ENCODE measurements at places on chromosomes 1 and 21.

GRCh38 chr1:199073166-199073565, 434.3 kb downstream of the PTPRC start:
- no peak overlapping the region for H3K27ac ChIP-seq
- DNase-seq = no peak
- no peaks in the 10 kb centered on the region for H3K4me1 ChIP-seq
- no peak overlapping the region for H3K4me3 ChIP-seq
- H3K27me3 ChIP-seq = no peaks in the 10 kb centered on the region

- no peak overlapping the region for H3K27ac ChIP-seq
- DNase-seq = no peak
- no peaks in the 10 kb centered on the region for H3K27me3 ChIP-seq
- no peak overlapping the region for H3K4me3 ChIP-seq
These were observed 44.2 kb downstream of the RPAP2 start for GRCh38 chr1:92343061-92343460.

DNA sequence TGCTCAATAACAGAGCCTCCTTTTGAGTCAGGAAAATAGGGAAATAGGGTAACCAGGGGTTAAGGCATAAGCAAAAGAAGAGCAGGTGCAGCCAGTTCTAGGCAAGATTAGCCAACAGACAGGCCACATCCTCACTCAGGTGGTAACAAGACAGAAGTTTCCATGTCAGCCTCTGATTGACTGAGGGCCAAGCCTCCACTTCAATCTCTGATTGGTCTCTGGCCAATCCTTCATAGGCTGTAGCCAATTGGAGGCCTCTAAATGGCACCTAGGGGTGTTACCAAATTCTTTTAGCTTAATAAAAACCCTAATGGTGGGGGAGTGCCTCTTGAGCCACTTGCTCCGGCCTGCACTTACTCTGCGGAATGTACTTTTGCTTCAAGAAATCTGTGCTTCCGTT, 37.2 kb downstream of the LACTBL1 start:
- H3K36me3 ChIP-seq = no peaks in the 10 kb centered on the region
- no peak for DNase-seq
- no peak overlapping the region for H3K27ac ChIP-seq
- H3K4me3 ChIP-seq = no peak overlapping the region
- H3K4me1 ChIP-seq = no peaks in the 10 kb centered on the region

DNA sequence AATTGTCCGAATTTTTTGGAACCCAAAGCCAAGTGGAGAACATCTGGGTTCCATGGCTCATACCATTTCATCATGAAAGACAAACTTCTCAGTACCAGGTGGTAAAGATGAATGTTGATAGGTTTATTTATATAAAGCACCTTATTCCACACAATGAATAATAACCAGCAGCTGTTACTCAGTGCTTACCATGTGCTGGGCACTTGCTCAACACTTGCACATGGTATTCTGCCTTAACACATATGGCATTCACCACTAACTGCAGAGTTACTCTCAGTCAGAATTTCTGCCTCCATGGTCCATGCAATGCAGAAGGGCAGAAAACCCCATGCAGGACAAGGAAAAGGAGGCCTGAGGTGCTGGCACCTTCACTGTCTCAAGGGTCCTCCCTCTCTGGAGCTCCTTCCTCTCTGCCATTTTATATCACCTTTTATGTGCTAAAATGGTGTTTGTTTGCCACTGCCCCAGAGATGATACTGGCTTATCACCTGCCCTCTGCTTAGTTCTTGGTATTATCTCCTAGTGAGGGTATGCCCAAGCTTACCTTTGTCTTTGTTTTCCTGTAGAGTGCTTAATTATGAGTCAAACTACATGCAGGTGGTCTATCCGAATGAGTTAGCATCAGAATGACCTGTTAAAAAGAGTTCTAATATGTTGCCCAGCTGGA, 76.7 kb upstream of the ZNF326 start:
- H3K27me3 ChIP-seq = no peaks in the 10 kb centered on the region
- H3K27ac ChIP-seq = no peak overlapping the region
- H3K4me1 ChIP-seq = no peaks in the 10 kb centered on the region

DNA sequence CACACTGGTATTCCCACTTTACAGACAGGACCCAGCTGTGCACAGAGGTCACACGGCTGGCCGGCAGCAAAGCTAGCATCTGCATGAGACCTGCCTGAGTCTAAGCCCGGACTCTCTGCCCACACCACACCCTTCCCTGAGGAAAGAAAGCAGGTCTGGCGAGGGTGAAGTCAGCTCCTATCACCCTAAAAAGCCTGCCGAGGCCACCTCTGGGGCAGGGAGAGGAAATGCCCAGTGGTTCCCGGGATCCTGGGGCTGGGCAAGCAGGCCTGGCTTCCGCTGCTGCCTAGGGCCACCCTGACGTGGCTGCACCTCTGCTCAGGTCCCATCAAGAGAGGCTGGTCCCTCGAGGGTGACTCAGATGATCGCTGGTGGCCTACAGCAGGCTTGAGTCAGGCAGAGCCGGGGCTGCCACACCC, 42.2 kb downstream of the RAP1GAP start:
- no peaks in the 10 kb centered on the region for H3K36me3 ChIP-seq
- peaks cover 7% of the 10 kb centered on the region for H3K27me3 ChIP-seq
- peaks cover 4% of the 10 kb centered on the region for H3K4me1 ChIP-seq
- H3K27ac ChIP-seq = no peak overlapping the region

DNA sequence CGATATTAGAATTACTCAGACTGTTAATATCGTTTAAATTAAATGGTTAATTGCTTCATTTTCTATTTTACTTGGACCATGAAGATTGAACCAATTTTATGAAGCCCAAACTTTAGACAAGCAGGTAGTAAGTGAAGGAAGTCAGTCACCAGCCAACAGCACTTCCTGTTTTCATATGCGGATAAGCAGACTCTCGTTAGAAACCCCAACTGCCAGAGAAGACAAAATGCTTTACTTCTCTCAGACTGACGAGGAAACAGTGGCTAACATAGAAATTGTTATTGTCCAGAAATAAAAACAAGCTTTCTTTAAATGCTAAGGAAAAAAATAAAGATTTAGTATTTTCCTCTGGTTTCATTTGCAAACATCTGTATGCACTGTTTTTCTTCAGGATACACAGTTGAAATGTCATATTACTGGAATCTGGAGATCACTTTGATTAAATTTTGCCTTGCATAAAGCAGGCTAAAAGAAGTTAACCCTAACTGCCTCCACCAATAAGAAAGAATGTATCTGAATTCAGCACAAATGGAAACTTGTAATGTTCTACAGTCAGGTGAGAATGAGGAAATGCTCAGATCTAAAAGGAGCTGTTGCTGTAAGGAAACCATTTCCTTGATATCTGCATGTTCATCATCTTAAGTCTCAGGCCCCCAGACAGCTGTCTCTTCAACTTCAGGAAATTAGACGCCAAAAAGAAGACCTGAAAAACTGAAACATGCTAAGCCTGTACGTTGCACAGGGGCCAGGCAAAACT, 129.8 kb upstream of the SAMSN1 start:
- no peaks in the 10 kb centered on the region for H3K27me3 ChIP-seq
- peak overlapping the region; percentile 79 for H3K27ac ChIP-seq
- H3K36me3 ChIP-seq = no peaks in the 10 kb centered on the region

- peaks cover 8% of the 10 kb centered on the region for H3K27me3 ChIP-seq
- no peak for DNase-seq
- no peak within 1 kb of the TSS for H3K27ac ChIP-seq
- no peak within 1 kb of the TSS for H3K4me3 ChIP-seq
- H3K36me3 ChIP-seq = no peaks in the 10 kb centered on the region
These were observed at the start of gene ARHGEF10L for GRCh38 chr1:17539477-17540254. Gene ARHGEF10L, plus strand, starts transcription at chr1:17539698. Its CDS starts 40,898 bp downstream, at chr1:17580596.

- no peak for DNase-seq
- H3K4me3 ChIP-seq = no peak overlapping the region
- H3K36me3 ChIP-seq = no peaks in the 10 kb centered on the region
- no peak overlapping the region for H3K27ac ChIP-seq
- H3K4me1 ChIP-seq = peaks cover 4% of the 10 kb centered on the region
These were observed 68.4 kb upstream of the TENT5C start for GRCh38 chr1:117537291-117537920.

DNA sequence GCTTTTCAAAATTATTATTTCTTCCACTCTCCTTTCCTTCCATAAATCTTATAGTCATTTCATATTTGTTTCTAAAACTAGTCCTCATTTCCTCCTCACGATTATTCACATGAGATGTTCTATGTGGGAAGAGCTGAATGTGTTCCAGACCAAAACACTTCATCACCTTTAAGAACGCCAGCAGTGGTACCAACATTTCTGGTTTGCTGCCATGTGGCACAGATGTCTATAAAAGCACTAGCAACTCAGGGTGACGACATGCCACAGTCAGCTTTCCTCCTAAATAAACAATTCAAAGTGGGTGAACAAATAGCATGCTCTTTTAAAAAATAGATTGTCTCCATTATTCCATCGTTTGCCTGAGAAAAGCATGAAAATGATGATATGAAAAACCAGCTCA, 1217.8 kb upstream of the ADGRL2 start:
- no peaks in the 10 kb centered on the region for H3K27me3 ChIP-seq
- H3K4me1 ChIP-seq = no peaks in the 10 kb centered on the region
- no peaks in the 10 kb centered on the region for H3K36me3 ChIP-seq
- no peak overlapping the region for H3K27ac ChIP-seq
- DNase-seq = no peak

GRCh38 chr1:110150330-110151174, at the start of gene SLC6A17:
Gene SLC6A17, plus strand, starts transcription at chr1:110150494. Its CDS starts 16,436 bp downstream, at chr1:110166930.
- H3K27me3 ChIP-seq = peaks cover 17% of the 10 kb centered on the region
- no peak within 1 kb of the TSS for H3K4me3 ChIP-seq
- DNase-seq = no peak
- no peak within 1 kb of the TSS for H3K27ac ChIP-seq

- DNase-seq = no peak
- H3K27ac ChIP-seq = no peak overlapping the region
- no peak overlapping the region for H3K4me3 ChIP-seq
- no peaks in the 10 kb centered on the region for H3K36me3 ChIP-seq
These were observed 19.7 kb downstream of the LRRC7 start for GRCh38 chr1:69587391-69587790.

DNA sequence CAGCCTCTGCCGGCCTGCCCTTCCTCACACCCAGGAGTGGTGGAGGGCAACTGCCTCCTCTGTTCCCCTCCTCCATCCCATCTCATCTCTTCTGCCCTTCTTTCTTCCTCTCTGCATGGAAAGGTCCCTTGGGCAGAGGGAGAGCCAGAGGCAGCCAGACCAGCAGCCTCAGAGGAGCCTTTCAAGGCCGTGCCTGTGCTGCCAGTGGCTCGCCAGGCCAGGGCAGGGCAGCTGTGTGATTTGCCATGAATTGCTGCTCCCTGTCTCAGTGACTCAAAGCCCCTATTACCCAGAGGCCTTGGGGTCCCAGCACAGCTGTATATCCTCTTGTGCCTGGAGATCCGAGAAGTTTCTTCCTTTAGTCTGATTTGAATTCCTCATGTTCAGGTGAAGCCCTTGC, 21.9 kb downstream of the TMCC2 start:
- no peak overlapping the region for H3K4me3 ChIP-seq
- H3K27me3 ChIP-seq = no peaks in the 10 kb centered on the region
- H3K4me1 ChIP-seq = no peaks in the 10 kb centered on the region
- H3K27ac ChIP-seq = no peak overlapping the region

- no peak overlapping the region for H3K4me3 ChIP-seq
- no peak overlapping the region for H3K27ac ChIP-seq
- H3K27me3 ChIP-seq = no peaks in the 10 kb centered on the region
- DNase-seq = no peak
- no peaks in the 10 kb centered on the region for H3K36me3 ChIP-seq
- H3K4me1 ChIP-seq = no peaks in the 10 kb centered on the region
These were observed 140.2 kb upstream of the RUNX1 start for GRCh38 chr21:35189077-35189863.

Data from natural killer cell (primary cell).